Stimulated activated naive CD4-positive, alpha-beta T cell (primary cell): ENCODE measurements at places on chromosomes 16 and 17.

DNA sequence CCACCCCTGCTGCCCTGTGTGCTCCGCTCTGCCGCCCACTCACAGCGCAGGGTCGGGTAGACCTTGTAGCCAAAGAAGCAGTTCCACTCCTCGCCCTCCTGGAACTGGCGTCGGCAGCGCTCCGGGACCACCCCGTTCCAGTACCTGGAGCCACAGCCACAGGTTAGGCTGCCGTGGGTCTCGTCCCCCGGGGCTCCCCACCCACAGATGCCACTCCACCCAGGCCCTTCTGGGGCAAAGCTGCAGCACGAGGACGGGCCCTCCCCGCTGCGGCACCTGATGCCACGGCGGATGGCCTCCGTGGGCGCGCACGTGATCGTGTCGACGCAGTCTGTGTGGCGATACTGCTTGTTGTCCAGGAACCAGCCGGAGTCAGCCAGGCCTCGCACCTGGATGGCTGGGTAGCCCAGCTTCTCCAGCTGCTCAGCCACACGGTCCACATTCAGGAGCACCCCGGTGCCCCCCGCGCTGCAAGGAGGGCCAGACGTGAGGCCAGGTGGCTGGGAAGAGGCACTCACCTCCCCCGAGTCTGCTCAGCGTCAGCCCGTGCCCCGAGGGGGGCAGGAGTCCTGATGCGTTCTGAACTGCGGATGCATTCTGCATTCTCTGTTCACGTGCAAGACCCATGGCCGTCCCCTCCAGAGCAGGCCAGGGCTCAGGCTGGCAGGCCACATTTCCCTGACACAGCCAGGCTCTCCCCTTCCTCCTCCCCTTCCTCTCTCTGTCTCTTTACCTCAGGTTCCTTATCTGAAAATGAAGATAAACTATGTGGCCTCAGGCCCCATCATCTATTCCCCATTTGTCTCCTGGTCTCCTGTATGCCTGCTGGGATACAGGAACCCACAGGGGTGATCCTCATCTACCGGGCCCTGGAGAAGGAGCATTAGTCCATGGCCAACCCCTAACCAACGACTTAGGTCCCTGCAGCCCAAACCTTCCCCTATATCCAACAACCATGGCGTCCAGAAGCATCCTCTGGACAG, 4.1 kb downstream of the NOTUM start:
- DNase-seq = no peak

GRCh38 chr16:57070424-57070823, 22.0 kb upstream of the CPNE2 start:
- DNase-seq = no peak

GRCh38 chr17:51830451-51830850, 328.1 kb downstream of the CA10 start:
- no peak for DNase-seq

DNA sequence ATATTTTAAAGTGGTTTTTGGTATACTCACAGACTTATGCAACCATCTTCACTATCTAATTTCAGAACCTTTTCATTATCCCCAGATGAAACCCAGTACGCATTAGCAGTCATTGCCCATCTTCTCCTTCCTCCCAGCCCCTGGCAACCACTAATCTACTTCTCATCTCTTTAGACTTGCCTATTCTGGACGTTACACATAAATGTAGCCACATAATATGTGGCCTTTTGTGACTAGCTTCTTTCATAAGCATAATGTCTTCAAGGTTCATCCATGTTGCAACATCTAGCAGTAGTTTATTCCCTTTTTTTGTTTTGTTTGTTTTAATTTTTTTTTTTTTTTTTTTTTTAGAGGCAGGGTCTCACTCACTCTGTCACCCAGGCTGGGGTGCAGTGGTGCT, 28.5 kb upstream of the C17orf107 start:
- no peak for DNase-seq

GRCh38 chr17:6779411-6779810, 3.4 kb downstream of the FBXO39 start:
- DNase-seq = no peak

- peak; percentile 61 for DNase-seq
These were observed 1.7 kb downstream of the ARHGDIA start for GRCh38 chr17:81869221-81870130.

DNA sequence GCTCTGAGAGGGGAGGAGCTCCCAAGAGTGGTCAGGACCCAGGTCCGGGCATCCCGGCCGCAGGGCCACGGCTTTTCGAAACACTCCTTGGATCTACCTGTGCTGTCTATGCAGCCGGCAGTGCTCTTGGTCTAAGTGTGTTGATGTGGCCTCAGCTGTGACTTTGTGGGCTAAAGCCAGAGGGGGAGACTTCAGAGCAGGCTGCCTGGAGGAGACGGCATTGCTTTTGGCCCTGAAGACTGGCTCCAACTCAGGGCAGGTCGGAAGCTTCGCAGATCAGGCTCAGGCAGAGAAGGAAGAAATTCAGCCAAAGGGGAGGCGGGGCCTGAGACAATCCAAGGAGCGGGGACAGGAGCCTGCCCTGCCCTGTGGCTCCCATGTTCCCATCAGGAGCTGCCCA, 31.4 kb downstream of the PIEZO1 start:
- DNase-seq = no peak

GRCh38 chr17:62064791-62065563, at the start of gene MED13:
Gene MED13 (minus strand): TSS chr17:62065278. CDS start chr17:62065205, 73 bp downstream.
- DNase-seq = peak; percentile 63

DNA sequence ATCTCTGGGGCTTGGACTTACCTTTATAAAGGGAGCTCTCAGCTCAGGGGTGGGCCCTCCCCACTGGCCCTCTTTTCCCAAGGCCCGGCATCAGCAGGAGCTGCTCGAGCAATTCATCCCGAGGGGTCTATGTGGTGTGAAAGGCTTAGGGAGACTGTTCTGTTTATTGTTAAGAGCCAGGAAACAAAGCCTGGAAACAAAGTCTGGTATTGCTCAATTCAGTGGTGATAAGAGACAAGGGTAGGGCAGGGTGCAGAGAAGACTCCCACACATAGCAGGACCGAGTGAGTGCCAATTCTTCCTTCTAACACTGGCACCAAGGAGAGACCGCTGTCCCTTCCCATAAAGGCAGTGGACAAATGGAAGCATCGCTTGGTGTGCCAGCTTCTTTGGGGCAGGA, 750.7 kb downstream of the KCNJ18 start:
- no peak for DNase-seq

- DNase-seq = no peak
These were observed 896.2 kb downstream of the CDH11 start for GRCh38 chr16:64225696-64226095.

GRCh38 chr17:47131761-47132160, 57.3 kb downstream of the CDC27 start:
- no peak for DNase-seq

GRCh38 chr16:53908731-53909130, 204.8 kb downstream of the FTO start:
- no peak for DNase-seq

DNA sequence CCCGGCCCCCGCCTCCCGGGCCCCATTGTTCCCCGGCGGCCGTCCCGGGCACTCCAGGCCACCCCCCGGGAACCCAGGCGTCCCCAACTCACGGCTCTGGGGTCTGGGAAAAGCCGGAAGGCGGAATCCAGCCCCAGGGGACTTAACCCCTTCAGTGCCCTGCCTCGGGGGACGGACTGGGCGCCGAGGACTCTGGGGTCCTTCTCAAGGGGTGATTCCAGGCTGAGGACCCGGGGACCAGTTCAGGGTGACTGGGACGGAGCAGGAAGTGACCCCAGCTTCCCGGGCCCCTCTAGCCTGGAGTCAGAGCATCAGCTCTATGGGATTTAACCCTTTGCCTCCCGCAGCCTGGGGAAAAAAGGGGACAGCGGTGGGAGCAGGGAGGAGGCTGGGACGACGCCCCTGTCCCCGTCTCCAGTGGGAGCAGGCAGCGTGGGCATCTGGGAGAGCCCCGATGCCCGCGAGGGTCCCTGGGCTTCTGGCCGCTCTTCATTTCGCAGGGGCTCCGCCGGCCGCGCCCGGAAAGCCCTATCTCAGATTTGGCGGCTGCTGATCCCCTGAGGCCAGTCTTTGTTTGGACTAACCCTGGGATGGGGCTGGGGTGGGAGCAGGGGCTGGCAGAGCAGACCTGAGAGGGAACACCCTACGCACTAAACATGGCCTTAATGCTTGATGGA, at the start of gene ZNF629:
TSS of gene ZNF629 (minus strand) at position 270 of the 677 bp plus-strand sequence. CDS start 2,723 bp downstream, outside the sequence.
- no peak for DNase-seq

GRCh38 chr16:4393240-4393600, 21.6 kb downstream of the VASN start:
- no peak for DNase-seq

- DNase-seq = no peak
These were observed 8.4 kb upstream of the ALDH3A1 start for GRCh38 chr17:19756546-19756945.

- no peak for DNase-seq
These were observed 94.8 kb upstream of the DNAH9 start for GRCh38 chr17:11503308-11504035.

GRCh38 chr17:57612202-57613071, 132.7 kb downstream of the CCDC182 start:
- no peak for DNase-seq

- no peak for DNase-seq
These were observed 97.9 kb downstream of the FOXL1 start for GRCh38 chr16:86676254-86676670.

DNA sequence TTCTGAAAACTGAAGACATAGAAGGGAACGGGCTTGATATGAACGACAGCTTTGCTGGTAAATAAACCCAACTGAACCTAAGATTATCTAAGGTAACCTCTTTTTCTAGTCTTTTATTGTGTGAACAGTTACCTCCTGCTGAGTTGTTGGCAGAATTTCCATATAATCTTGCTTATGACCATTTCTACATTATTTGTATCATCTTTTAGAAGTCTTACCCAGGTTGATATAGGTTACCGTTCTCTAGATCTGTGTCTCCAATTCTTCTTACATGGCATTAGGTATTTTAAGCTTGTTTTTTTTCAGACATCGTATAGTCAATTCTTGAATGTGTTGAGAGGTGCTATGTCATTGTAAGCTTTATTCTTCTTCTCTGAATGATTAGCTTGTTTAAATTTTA, 24.3 kb downstream of the TTC19 start:
- DNase-seq = no peak

GRCh38 chr16:53509906-53510703, 7.1 kb upstream of the AKTIP start:
- DNase-seq = peak; percentile 72

- DNase-seq = no peak
These were observed 30.0 kb downstream of the FBXO31 start for GRCh38 chr16:87353613-87354012.

- DNase-seq = no peak
These were observed 204.5 kb upstream of the CDH8 start for GRCh38 chr16:62240722-62241121.

DNA sequence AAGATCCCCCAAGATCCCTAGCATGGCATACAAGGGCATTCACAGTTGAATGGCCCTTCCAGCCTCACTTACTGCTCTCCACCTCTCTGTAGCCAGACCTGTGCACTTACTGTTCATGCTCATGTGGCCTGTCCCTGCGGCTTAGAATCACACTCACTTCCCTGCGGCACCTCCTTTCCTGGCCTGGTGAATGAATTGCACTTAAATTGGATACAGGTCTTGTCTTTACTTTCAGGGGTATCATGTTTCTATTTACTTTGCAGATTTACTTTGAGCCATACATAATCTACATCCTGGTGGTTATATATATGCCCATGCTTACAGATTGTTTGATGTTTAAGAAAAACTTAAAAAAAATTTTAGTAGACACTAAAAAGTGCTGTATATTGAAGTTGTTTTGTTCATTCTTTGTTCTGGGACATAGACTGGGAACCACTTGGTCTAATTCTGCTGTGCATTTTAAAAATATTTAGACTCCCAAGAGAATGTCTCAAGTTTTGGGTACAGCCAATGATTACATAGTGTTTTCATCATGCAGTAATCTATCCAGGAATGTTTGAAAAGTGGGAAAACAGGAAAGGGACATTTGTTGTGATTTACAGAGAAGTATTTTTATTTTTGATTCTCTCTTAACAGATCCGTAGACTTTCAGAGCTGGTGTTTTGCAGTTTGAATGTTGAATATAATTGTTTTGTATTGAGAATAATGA, 63.9 kb downstream of the NUP88 start:
- no peak for DNase-seq

- no peak for DNase-seq
These were observed 250.3 kb upstream of the CDH11 start for GRCh38 chr16:65372171-65372570.

DNA sequence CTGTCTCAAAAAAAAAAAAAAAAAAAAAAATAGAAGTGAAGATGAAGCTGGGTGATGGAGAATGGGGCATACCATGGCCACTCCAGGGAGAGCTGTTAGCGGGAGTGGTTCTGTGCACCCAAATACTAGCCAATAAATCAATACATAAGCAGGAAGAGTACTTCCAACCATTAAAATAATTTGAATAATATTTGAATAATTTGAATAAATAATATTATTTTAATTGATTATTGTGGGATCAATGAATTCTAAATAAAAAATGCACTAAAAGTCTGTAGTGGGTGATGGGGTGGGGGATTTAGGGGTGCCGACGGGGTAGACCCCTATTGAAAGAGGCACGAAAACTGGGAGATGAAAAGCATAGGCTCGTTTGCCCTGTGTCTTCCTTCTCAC, 41.4 kb upstream of the CMIP start:
- DNase-seq = no peak

GRCh38 chr16:65657556-65657955, 535.7 kb upstream of the CDH11 start:
- no peak for DNase-seq

GRCh38 chr17:61448042-61448441, 4.2 kb upstream of the TBX4 start:
- no peak for DNase-seq

DNA sequence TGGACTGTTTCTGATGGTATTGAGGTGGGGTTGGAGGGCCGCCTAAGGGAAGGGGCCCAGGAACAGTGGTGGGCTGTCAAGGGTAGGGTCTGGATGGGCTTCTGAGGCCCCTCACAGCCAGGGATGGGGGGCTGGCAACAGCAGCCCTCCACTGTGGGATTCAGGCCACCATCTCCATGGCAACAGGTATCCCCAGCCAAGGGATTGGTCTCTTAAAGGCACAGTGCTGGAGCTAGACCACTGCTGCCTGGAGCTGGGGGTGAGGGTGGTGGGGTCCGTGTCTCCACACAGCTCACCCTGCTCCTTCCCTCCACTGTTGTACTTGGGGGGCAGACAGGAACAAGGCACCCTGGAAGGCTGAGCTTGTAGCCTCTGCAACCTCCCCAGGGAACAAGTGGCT, 41.8 kb downstream of the PSME3IP1 start:
- no peak for DNase-seq

- no peak for DNase-seq
These were observed at the start of gene GFAP for GRCh38 chr17:44915321-44915726. Gene GFAP (minus strand): TSS chr17:44915500. CDS start chr17:44915486, 14 bp downstream.

- DNase-seq = peak; percentile 74
These were observed 1.6 kb downstream of the MRM1 start for GRCh38 chr17:36602924-36603384.

GRCh38 chr16:79517156-79517555, 83.4 kb downstream of the MAF start:
- DNase-seq = no peak
